ENCODE measurements at places on chromosomes 5 and 9.

DNA sequence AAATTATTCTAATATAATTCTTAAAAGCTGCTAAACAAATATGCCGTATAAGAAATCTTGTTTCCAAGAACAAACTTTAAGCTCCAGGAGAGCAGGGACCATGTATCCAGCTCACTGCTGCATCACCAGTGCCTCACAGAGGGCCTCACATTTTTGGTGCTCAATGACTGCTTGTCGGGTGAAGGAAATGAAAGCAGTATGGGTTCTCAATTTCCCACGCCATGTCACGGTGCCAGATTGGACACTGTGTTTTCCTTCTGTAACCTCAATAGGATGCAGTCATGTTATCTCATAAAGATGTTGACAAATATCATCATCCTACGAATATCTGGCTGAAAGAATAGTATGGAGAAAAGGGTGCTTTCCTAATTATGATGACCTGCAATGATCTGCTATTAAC lies 64.7 kb downstream of the POU5F2 start:
- no peak for DNase-seq

- no peak for DNase-seq
Observed at GRCh38 chr5:168198359-168198758, 93.1 kb upstream of the WWC1 start.

DNA sequence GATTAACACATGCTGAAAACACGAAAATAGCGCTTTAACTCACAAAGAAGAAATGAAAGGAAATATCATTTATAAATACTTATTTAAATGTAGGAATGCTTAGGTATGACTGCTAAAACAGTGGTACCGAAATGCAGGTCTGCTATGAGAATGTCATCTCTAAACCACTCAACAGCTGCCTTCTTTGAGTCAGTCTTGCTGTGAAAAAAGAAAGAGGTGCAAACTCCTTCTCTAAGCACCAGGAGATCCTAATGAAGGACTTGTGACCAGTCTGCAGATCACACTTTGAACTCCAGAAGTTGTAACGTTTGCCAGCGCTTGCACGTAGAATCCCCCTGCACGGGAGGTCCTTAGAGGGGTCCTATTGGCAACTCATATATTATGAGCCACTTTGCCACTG lies 86.6 kb downstream of the TRIO start:
- DNase-seq, result no peak

GRCh38 chr5:15159606-15160005 lies 288.0 kb upstream of the ANKH start:
- DNase-seq, result no peak

- DNase-seq, result no peak
Observed at GRCh38 chr5:95780597-95780996, 41.9 kb downstream of the GLRX start.

DNA sequence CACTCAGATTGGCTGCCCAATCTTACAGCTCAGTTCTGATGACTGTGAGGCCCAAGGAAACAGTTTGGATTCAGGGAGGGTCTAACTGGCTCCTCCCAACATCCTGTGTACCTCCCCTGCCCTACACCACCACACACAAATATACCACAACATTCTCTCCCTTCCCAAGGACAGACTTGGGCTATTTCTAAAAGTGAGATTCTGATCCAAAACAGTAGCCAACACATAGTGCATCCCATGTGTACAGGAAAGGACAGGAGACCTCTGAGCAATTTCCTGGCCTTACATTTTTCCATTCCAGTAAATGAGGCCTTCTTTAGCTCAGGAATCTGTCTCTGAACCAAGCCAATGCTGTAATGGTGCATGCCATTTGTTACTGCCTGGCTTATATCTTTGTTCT lies 20.8 kb downstream of the ZNF366 start:
- no peak for DNase-seq

DNA sequence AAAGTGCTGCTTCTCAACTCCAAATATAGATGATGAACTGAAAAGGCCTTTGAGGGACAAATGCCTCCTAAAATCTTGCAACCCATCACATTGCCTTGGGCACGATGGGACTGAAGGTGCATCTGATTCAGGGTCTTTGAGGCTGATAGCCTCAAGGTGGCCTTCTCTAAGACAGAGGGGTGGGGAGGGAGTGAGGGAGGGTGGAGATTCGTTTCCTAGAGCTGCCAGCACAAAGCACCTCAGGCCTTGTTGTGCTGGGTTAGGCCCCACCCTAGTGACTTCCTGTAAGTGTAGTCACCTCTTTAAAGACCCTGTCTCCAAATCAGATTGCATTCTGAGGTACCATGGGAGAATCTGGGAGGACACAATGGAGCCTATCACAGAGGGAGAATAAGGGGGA lies 57.1 kb downstream of the BARX1 start:
- DNase-seq, result no peak

- no peak for DNase-seq
Observed at GRCh38 chr5:56350597-56351170, 117.6 kb upstream of the ANKRD55 start.

DNA sequence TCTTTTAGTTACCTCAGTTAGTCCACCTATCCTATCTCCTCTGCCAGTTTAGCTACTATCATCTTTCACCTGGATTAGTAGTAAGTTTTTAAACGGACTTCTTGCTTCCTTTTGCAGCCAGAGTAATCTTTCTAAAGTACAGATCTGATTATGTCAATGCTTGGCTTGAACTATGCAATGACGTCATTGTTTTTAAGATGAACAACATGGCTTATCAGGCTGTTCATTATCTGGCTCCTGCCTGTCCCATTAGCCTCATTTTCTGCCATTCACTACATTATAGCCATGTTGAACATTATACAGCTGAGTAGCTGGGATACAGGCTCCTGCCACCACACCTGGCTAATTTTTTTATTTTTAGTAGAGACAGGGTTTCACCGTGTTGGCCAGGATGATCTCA lies 98.7 kb downstream of the RANBP17 start:
- no peak for DNase-seq

GRCh38 chr5:76021936-76022584 lies 61.1 kb upstream of the SV2C start:
- no peak for DNase-seq

- no peak for DNase-seq
Observed at GRCh38 chr5:158194561-158194976, 335.6 kb upstream of the CLINT1 start.

GRCh38 chr9:33455945-33456344 lies 8.6 kb upstream of the AQP3 start:
- no peak for DNase-seq

DNA sequence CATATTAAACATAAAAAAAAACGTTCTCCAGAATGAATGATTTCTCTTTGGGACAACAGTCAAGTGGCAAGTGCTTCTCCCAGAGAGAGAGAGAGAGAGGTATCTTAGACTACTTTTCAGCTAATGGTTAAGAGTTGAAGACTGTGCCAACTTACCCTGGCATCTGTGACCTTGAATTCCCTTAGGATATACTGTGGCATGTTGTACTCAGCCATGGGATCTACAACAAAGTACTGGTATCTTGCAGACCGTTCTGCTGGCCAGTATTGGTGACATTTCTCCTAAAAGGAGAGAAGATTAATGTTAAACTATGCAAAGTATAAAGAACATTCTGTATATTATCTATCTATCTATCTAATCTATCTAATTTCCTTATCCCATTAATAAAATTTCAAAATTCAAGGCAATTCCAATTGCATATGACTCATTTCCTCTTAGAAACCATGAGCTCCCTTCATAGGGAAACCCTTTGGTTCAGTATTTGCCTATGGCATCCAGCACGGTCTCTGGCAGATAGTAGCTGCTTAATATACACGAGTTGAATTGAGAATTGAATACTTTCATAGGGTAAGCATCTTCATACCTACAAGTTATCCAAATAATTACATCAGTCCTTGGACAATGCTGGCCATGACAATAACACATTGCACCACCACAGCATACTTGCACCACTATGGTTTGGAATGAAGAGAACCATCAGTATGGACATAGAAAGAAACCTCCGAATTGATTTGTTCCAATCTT lies 539.4 kb upstream of the DMAC1 start:
- no peak for DNase-seq

- DNase-seq, result no peak
Observed at GRCh38 chr9:10008101-10008799, 604.6 kb downstream of the PTPRD start.

GRCh38 chr9:133843751-133844397 lies 105.7 kb upstream of the SARDH start:
- no peak for DNase-seq

DNA sequence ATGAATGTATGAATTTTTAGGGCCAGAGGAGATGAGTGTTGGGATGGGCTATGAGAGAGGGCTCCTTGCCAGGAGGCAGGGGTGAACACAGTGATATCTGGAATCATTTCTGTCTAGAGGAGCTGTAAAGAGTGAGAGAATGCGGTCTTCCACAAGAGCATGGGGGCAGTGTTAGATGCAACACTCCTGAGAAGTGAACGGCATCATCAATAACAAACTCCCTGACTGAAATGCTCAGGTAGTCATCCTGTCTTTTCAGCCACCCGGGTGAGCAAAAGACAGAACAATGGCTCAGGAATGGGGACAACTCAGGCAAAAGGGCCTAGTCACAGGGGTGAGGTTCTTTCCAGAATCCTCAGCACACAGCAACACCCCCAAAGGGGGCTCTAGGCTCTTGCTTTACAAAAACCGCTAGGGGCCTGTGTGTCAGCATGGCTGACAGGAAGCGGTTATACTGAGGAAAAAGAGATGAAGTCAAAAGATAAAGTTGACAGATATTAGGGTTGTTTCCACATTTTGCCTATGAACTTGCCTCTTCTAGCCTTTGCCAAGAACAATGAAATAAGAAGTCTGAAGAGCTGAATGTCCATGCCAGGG lies 104.6 kb upstream of the LRRTM2 start:
- DNase-seq, result no peak

- no peak for DNase-seq
Observed at GRCh38 chr5:53355931-53356330, 124.5 kb upstream of the FST start.

- no peak for DNase-seq
Observed at GRCh38 chr5:180646289-180646962, 3.0 kb downstream of the FLT4 start.

DNA sequence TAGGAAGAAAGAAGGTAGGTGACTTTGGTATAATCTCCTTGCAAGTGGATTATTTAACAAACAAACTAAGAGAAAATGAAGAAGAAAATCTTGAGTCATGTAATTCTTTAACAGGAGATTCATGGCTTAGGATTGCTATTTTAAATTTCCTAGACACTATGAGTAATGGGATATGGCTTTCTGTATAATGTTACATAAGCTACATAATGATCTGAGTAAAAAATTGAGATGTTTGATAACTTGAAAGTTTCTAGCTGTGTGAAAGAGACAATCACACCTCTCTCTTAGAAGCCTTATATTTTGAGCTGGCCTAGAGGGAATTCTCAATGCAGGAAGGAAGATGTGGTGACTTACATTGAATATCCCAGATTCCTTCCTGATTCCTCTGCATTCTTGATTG lies 92.5 kb downstream of the CDH9 start:
- DNase-seq, result no peak
